Epithelial cell of proximal tubule (primary cell): ENCODE measurements at places on chromosomes 3 and 15.

GRCh38 chr3:49279376-49279775 is 2.3 kb upstream of the C3orf62 start:
- no peak for DNase-seq

- DNase-seq, result peak; percentile 49
Measured at GRCh38 chr3:45547764-45548680, 46.5 kb upstream of the LIMD1 start.

GRCh38 chr3:112667599-112667998 is 26.7 kb upstream of the CCDC80 start:
- no peak for DNase-seq

- peak; percentile 12 for DNase-seq
Measured at GRCh38 chr3:33636125-33636850, 81.8 kb downstream of the CLASP2 start.

- peak; percentile 26 for DNase-seq
Measured at GRCh38 chr15:80480909-80481308, 76.7 kb downstream of the ARNT2 start.
